ENCODE measurements at places on chromosomes 12 and 14.

DNA sequence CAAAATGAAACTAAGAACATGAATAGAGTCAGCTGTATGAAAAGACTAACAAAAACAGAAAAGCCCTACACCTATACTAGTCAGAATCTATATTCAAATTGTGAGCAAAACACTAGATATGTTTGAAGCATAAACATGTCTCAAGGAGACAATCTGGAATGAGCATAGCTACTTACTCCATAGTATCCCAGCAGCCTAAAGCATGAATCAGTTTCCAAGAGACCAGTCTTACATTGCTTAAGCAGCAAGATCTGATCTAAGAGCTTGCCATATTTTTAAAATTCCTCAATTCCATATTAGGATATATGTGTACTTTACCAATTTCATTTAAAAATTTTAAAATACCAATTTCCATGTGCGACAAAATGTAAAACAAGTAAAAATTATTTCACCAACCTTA lies 7.7 kb downstream of the CAPS2 start:
- no peak for DNase-seq

- no peak for DNase-seq
Measured at GRCh38 chr14:76428611-76429010, 52.7 kb downstream of the ESRRB start.

- no peak for DNase-seq
Measured at GRCh38 chr12:124125203-124125871, 152.3 kb downstream of the ZNF664 start.

DNA sequence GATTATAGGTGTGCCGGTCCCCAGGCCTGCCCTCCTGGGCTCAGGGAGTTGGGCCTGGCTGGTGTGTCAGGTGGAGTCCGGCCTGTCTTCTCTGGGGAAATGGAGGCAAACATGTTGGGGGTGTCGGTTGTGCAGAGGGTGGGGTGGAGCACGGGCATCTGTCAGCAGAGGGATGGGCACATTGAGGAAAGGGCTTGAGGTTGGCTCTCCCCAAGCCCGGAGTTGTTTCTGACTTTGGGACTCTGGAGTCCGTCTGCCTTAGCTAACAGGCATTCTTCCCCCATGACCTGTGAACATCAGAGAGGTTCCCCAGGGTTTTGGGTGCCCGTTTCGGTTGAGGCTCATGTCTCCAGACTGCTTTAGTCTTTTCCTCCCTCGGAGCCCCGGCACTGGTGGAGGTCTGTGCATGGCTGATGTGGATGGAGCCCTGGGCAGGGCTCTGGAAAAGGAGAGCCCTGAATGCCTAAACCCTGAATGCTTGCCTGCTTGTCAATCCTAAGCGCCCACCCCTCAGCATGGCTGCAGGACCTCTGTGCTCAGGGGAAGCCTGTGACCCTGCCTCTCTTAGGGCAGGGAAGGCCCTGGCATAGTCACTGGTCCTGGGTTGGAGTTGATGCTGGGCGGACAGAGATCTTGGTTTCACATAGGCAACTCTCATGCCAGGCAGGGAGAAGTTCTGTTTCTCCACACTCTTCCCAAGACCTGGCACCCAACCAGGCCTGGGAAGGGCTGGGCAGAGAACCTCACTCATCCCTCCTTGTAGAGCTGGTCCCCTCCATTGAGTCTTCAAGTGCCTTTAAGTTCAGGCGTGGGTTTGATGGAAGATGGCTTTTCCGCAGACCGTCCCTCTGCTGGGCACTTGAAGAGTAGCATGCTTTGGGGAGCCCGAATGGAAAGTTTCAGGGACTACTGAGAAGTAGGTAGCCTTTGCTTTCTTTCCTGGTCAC lies 12.9 kb downstream of the NYNRIN start:
- DNase-seq = peak; percentile 35

- no peak for DNase-seq
Measured at GRCh38 chr12:10664499-10664898, 9.4 kb downstream of the STYK1 start.

- DNase-seq = no peak
Measured at GRCh38 chr12:97560786-97561618, 98.4 kb downstream of the RMST start.

GRCh38 chr14:59352961-59353360 lies 112.2 kb downstream of the GPR135 start:
- no peak for DNase-seq

DNA sequence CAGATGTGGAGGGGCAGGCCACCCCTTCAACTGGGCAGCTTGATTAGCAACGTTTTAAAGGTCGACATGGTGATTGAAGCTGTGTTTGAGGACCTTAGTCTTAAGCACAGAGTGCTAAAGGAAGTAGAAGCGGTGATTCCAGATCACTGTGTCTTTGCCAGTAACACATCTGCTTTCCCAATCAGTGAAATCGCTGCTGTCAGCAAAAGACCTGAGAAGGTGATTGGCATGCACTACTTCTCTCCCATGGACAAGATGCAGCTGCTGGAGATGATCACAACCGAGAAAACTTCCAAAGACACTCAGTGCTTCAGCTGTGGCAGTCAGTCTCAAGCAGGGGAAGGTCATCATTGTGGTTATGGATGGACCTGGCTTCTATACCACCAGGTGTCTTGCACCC lies 23.9 kb upstream of the AICDA start:
- no peak for DNase-seq

GRCh38 chr12:86735072-86735471 lies 478.9 kb upstream of the MGAT4C start:
- no peak for DNase-seq

- no peak for DNase-seq
Measured at GRCh38 chr12:75848431-75848925, 183.1 kb downstream of the PHLDA1 start.

GRCh38 chr12:22234561-22234960 lies 99.9 kb downstream of the ST8SIA1 start:
- DNase-seq = no peak

- DNase-seq = no peak
Measured at GRCh38 chr12:53798575-53798974, 46.8 kb upstream of the CISTR start.

DNA sequence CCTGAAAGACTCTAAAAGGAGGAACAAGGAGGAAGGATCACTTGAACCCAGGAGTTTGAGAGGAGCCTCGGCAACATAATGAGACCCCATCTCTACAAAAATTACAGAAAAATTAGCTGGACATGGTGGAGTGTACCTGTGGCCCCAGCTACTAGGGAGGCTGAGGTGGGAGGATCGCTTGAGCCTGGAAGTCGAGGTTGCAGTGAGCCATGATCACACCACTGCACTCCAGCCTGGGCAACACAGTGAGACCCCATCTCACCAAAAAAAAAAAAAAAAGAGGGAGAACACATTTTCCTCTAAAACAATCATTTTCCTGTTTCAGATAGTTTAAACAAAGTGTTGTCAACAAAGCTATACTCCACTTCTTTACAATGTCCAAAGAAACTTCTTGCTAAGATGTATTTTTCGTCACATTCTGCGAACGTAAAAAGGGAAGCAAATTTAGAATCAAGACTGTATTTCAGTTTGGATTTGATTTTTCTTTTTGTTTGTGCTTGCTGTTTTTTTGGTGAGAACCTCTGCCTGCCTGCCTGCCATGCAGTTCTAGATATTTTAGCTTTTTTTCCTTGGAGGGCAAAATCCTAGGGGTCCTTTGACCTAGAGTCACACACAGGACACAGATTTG lies 5.1 kb downstream of the HCAR1 start:
- DNase-seq = no peak

GRCh38 chr12:67593041-67593440 lies 55.5 kb upstream of the DYRK2 start:
- no peak for DNase-seq

DNA sequence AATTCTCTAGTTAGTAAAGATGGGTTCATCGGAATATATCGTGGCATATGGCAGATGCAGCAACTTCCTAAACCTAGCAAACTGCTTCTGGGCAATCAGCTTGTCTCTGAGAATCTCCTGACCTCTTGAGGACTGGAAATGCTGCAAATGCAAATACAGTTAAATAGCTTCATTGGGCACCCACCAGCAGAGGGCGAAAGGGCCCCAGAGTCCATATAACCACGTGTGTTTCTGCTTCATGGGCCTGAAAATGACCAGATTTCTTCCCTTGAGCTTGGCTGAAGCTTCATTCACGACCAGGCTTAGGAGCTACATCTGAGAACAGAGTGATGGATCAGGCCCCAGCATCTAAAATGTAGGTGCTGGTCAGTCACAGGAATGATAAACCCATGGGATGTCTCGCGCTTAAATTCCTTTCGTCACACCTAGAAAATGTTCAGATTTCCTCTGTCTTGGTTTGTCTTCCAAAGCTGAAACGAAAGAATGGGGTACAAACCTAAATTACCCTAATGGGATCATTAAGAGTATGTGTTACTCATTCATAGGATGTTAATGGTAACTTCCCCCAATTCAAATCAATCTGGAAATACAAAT lies 1482.5 kb upstream of the TMEM132C start:
- DNase-seq = peak; percentile 19

DNA sequence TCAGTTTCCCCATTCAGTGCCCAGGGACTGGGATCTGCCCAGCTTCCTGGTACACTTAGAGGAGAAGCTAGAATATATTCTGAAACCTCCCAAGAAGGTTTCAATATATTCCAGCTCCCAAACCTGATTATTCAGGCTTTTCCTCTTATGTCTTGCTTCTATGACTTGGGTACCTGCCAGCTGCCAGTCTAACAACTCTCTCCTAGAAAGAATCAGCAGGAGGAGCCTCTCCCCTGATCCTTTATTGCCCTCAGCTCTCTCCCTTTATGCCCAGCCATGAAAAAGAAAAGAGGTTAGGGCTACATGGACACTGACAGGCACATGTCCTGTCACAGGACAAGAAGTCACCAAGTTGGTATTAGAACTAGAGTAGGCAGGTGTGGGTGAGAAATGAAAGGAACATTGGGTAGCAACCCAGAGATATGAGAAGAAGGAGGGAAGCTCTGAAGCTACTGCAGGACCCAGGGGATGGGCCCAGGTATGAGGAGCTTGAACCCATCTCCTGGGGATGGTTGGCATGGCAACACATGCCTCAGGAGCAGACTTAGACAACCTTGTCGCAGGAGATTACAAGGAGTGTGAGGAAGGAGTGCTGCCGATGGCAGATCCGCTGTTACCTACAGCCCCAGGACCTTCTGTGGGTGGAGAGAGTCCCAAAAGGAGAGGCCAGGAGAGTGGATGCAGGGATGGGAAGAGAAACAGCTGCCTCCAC lies 2.0 kb upstream of the CACNB3 start:
- no peak for DNase-seq

- DNase-seq = no peak
Measured at GRCh38 chr14:71362282-71362681, 455.0 kb downstream of the PCNX1 start.

- peak; percentile 62 for DNase-seq
Measured at GRCh38 chr14:98210045-98210672, 1061.8 kb downstream of the BCL11B start.

GRCh38 chr14:23376482-23377197 lies at the start of gene CMTM5:
Gene CMTM5, plus strand, starts transcription at chr14:23377046. Its CDS starts 206 bp downstream, at chr14:23377252.
- no peak for DNase-seq

DNA sequence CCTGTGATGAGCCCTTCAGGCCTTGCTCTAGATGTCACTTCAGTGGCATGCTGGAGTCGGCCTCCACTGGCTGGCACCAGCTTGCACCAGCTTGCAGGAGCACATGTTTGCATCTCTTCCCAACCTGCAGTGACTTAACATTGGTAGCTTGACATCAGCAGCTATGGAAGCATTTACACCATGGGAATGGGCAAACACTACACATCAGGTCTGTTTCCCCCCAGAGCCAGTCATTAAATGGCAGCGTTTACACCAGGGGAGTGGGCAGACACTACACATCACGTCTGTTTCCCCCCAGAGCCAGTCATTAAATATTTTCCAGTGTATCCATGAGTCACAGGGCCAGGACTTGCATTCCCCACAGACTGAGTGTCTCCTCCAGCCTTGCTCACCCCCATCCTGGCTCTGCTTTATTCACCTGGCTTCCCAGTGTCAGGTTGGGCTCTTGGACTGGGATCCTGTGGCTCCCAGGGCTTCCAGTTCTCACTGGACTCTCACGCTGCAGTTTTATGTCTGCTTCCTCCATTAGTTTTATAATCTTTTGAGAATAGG lies 51.6 kb upstream of the VRK1 start:
- DNase-seq = no peak

DNA sequence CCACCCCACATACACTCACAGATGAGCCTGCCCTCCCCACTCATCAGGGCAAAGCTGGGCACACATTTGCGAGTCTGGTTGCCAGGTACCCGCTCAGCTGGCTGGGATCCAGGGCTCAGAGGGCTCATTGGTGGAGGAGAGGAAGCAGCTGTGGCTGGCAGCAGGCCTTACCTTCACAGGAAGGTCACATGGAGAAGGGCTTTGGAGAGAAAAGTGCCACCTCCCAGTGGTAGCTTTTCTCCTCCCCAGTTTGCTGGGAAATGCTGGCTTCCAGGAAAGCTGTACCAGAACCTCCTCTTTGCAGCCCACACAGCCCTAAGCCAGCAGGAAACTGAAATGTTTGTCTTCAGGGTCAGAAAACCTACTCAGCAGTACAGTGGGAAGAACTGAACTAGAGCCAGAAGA lies 55.6 kb downstream of the LGMN start:
- DNase-seq = peak; percentile 45

Measured in CD4-positive, alpha-beta T cell treated with Interleukin-15 for 1 hour (primary cell).